Activated CD4-positive, alpha-beta T cell treated with anti-CD3 and anti-CD28 coated beads, Interleukin-10, Interleukin-2, amounts not matched to agents 100 ng/mL and 50 ng/mL, durations not matched to agents 16 hours and 8 hours (primary cell): ENCODE measurements at places on chromosomes 2 and 18.

GRCh38 chr18:35888329-35888728 lies 84.2 kb upstream of the RMP24 start:
- DNase-seq = no peak

- DNase-seq = no peak
Observed at GRCh38 chr2:132752421-132753206, 82.6 kb upstream of the LYPD1 start.

DNA sequence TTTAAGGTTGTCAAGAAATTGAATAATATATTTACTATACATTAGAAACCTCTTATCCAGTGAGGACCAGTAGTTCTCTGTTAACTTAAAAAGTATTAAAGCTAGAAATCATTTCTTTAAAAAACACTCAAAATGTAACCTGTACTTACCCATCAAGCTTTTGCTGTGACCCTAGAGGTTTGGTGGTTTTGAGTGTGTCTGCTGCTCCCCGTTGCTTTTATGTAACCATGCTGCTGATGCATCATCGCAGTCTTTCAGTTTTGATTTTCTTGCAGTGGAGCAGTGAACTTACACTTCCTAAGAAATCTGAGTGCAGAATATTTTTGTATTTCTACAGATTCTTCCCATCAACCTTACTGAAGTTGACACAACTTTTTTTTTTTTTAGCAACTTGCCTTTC lies 34.2 kb downstream of the MRPS9 start:
- peak; percentile 81 for DNase-seq

DNA sequence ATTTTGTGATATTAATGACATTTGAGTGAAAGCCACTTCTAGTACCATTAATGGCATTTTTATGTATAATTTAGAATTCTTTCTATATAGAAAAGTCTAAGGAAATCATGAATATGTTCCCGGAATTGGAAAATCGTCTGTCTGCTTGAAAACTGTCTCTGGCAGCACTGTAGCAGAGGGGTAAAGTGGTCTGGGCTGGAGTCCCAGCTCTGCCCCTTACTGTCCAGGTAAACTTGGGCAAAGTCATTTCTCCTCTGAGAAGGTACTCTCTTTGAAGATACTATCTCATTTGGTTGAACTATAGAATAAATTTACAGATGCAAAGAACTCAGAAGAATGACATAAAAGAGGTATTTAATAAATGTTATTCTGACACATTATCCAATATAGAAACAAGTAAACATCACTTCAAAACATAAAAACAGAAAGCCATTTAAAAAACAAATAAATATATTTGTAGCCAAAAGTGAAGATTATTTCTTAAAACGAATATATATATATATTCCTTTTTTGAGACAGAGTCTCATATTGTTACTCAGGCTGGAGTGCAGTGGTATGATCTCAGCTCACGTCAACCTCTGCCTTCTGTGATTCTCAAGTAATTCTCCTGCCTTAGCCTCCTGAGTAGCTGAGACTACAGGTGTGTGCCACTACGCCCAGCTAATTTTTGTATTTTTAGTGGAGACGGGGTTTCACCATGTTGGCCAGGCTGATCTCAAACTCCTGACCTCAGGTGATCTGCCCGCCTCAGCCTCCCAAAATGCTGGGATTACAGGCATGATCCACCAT lies 149.8 kb upstream of the ITGA4 start:
- no peak for DNase-seq

- no peak for DNase-seq
Observed at GRCh38 chr2:8993902-8994278, 9.6 kb downstream of the MBOAT2 start.

- no peak for DNase-seq
Observed at GRCh38 chr18:44986933-44987332, 306.2 kb downstream of the SETBP1 start.

DNA sequence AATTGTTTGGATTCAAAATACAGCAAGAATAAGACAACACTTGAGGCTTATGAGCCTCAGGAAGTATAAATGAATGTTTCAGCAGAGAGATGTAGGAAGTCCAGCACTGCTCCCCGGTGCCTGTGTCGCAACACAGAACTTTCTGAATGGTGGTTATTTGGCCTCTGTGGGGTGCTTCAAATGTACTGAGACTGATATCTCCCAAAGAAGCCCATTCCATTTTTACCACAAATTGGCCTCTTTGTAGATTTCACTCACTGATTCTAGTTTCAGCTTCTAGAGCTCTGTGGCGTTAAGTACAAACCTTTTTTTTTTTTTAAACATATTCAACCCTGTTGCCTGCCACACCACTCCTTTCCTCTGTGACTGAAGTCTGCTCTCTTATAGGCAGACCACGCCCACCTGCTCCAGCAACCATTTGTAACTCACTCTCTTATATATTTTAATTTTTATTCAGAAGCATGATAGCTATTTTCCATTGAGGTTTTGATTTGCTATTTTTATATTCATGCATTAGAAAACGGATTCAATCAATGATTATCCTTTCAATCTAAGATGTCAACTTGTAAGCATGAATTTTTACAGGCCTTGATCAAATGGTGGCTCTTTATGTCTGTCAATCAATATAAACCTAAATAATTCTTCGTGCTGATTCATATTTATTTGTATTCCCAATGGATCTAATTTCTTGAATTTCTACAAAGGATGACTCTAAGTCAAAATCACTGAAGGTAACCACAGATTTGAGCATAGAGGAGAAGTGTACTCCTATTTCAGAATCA lies 277.1 kb upstream of the CCDC68 start:
- DNase-seq = peak; percentile 45

GRCh38 chr2:144498277-144498676 lies 21.6 kb downstream of the ZEB2 start:
- no peak for DNase-seq

GRCh38 chr2:233242231-233242927 lies 9.1 kb upstream of the ATG16L1 start:
- DNase-seq = no peak

GRCh38 chr2:111905990-111906735 lies 7.8 kb downstream of the MERTK start:
- DNase-seq = peak; percentile 25

DNA sequence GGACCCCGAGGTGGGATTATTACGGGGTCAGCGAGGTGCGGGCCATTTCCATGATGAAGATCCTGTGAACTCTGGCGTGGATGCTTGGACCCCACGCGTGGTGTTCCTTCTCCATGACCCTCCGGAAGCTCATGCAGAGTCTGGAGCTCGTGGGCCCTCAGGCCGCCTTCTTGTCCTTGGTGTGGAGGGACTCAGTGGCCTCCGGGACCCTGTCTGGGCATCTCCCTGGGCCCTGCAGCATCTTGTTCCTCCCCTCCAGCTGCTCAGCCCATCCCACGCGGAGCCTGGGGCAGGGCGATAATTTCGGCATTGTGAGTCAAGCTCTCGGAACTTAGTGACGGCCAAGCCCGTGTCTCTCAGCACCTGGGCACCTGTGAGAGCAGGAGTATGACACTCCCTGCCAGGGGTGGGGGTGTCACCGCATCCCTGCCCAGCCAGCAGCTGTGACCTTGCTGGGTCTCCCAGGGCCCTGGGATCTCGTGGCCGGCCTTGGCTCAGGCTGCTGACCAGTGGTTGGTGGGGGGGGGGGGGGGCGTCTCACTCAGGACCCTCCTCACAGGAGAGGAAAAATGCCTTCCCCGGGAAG lies 24.6 kb downstream of the RTP5 start:
- DNase-seq = no peak

DNA sequence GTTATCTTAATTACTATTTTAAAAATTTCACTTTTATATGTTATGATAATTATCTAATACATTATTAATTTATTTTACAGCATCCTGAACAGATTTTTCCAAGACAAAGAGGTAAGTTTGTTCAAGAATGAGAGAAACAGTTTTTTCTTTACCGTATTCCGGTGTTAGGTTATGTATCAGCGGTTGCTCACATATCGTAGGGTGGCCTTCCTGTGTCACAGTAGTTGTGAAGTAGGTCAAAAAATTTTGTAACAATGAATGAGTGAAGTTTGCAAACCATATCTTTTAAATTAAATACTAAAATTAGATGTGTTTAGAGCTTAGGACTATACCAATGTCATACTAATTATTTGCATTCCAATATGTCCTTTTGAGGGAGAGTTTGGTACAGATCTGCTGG lies 33.5 kb downstream of the MRPS9 start:
- no peak for DNase-seq

- no peak for DNase-seq
Observed at GRCh38 chr2:217559084-217559483, 443.7 kb downstream of the TNS1 start.

DNA sequence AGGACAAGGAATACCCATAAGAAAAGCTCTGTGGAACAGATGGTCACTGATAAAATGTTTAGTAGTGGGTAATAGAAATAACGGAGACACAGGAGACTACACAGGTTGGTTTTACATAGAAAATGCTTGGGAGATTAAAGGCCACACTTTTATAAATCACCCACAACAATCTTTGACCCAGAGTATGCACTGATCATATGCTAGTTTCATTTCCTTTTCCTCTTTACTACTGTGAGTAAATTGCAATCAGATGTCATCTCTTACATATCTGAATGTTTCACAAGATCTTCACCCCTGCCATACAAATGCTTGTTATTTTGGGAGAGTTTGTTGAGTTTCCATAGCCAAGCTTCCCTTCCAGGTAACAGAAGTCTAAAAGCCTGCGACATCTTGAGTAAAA lies 978.4 kb upstream of the KLHL29 start:
- no peak for DNase-seq

DNA sequence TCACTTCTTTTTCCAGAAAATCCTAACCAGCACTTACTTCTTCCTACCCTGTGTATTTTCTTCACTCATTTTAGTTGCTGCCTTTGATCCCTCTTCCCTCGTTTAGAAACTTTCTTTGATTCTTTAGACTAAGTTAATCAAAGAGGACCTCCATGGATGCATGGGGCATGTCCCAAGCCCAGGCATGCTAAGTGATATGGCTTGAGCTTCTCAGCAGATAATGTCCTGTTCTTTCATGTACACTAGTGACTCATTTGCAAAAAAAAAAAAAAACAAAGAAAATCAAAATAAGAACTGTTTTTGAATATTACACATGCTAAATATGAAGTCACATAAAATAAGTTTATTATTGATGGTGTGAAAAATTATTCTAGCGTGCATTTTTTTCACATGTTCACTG lies 800.9 kb downstream of the SATB2 start:
- DNase-seq = no peak

DNA sequence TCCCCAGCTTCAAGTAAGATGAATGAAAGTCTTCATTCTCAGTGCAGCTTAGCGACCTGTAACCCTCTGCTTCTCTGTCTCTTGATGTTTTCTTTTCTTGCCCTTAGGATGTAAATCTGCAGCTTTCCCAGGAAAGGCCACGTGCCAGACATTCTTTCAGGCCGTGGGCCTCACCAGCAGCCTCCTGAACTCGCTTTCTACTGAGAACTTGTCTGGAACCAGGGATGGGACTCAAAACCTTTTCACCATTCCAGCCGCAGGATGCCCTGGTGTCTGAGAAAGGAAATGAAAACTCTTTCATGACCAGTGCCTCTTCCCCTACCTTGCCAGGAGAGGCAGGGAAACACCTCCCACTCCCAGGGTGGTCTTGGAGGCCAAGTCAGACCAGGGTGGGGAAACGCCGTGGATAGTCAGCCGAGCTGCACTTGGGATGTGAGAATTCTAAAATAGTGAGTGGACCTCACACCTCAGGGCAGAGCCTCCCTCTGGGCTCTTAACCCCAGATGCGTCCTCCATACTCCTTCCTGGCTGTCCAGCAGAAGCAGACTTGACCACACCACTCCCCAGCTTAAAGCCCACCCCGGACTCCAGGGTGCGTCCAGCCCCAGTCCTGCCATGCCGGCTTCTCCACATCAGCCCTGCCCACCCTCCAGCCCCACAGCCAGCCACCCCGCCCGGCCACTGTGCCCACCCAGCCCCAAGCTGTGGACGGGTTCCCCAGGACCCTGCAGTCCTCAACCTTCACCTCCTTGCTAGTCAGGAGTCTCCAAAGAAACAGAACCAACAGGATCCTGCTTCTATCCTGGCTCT lies 115.5 kb downstream of the TWIST2 start:
- DNase-seq = no peak

DNA sequence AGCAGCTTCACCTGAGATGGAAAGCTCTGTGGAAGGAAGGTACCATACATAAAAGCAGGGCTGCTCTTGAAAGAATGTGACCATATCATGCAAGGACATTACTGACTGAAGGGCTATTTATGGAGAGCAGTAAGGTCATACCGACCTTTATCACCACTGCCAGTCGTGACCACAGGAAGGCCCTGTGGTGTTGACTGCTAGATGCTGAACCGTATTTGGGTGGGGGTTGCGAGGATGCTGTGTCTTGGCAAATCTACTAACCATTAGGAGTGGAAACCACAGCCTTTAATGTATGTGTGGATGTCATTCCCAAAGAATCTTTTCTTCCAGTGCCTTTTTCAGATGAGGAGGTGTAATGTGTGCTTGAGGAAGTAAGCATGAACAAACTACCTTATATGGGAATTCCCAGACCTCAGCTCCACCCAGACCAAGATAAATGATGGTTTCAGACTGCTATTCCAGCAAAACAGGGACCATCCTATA lies 60.8 kb downstream of the LIMS1 start:
- peak; percentile 62 for DNase-seq

DNA sequence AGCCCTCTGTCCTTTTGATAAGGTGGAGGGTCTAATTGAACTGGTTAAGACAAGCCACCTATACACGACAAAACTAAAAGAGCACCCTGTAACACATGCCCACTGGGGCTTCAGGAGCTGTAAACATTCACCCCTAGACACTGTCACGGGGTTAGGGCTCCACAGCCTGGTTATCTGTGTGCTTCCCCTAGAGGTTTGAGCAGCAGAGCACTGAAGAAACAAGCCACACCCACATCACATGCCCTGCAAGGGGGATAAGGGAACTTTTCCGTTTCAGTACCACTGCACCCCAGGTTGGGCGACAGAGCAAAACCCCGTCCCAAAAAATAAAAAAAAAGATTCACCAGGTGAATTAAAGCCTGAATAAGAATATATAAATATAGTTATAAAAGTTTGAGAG lies 913.7 kb upstream of the ACVR2A start:
- DNase-seq = no peak

GRCh38 chr18:5162111-5162510 lies 34.9 kb downstream of the AKAIN1 start:
- no peak for DNase-seq

DNA sequence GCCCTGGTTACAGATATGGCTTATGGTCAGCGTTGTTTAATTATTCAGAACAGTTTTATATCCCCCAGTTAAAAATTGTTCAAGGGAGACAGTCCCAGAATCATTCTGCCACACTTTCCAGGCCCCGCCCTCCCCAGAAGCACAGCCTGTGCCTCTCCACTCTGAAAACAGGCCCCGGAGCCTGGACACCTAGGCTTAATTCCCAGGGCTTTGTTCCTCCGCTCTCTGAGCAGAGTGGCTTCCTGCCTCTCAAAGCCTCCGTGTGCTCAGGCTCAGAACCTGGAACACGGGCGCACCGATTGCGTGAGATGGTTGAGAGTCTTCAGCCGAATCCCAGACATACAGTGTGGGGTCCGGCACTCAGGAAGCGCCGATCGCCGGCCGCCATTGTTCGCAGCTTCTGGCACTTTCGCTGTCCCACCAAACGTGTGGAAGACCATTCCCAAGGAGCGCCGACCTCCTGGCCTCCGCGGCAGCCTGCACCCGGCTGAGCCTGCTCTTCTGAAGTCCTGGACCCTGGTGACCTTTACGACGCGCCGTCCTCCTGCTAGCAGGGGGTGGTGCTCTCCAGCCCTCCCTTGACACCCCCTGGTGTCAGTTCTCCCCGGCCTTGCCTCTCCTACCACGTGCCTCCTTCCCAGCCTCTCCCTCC lies 45.6 kb downstream of the TWIST2 start:
- no peak for DNase-seq
